ENCODE measurements at places on chromosomes 13 and 19.

DNA sequence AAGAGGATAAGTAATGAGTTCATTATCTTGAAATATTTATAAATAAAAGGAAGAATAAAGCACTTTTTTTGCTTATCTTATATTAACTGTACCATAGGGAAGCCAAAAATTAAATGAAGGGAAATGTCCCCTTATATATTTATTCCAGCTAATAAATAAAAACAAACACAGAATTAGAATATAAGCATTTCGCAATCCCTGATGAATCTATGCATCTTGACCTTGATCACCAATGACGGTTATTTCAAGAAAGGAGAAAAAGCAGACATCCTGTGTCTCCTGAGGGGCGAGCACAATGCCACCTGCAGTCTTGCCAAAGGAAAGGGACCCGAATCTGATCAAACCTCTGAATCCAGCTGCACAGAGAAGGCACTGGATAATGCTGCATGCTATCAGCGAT, 29.3 kb upstream of the IRS2 start:
- no peak for DNase-seq

DNA sequence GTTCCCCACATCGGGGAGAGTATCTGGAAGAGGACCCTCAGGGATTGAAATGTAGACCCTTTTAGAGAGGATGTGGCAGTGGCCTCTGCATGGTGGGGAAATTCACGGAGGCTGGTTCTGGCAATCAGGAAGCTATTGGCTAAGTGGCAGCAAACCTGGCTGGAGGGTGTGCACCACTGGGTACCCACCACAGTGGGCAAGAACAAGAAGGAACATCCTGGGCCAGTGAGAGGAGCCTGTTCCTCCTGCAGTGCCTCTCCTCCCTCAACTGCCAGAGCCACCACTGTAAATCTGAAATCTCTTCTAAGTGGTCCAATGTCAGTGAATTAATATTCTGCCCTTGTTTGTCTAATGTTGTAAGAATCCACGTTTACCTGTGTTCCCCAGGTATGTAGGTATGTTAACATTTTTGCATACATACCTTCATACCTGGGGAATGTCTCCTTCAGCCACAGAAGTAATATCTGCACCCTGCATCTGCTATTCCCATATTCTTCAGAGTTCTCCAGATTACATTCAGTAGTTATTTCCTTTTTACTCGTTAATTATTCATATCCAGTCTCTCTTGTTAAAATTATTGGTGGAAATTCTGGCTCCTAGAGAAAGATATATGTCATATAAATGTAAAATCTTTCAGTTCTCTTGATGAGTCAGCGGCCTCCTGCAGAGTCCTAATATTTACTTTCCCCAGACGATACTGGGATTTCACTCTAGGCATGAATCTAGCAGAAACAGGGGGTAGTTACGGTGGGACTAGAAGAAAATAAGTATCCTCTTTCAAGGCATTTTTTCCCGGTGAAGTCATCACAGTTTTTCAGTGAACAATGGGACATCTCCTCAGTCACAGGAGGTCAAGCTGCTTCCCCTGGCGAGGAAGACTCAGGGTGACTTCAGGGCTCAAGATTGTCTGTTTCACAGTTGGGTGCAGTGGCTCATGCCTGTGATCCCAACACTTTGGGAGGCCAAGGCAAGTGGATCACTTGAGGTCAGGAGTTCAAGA, 148.3 kb downstream of the MYO16 start:
- no peak for DNase-seq

- DNase-seq, result no peak
Observed at GRCh38 chr19:29115181-29115580, 97.8 kb downstream of the UQCRFS1 start.

- DNase-seq, result peak; percentile 15
Observed at GRCh38 chr19:30719189-30719998, 347.2 kb downstream of the ZNF536 start.

- no peak for DNase-seq
Observed at GRCh38 chr19:43353606-43354304, at the start of gene CD177. CD177 (plus strand) TSS chr19:43353686; CDS start chr19:43353715, 29 bp downstream.

DNA sequence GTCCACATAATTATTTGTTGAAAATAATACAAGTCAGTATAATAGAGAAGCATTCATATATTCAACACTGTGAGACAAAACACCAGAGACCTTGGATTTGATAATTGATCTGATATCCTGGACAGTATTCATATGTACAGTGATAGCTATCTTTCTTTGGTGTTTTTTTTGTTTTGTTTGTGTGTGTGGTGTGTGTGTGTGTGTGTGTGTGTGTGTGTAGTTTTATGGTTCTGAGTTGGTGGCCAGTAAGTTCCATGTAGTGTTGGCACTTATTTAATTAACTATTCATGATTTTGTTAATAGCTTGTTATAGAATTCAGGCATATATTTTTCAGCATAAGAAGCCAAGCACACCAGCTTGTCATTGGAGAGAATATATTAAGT, 1.6 kb upstream of the ANGPTL6 start:
- no peak for DNase-seq

- no peak for DNase-seq
Observed at GRCh38 chr13:77349365-77349764, 22.5 kb upstream of the MYCBP2 start.

DNA sequence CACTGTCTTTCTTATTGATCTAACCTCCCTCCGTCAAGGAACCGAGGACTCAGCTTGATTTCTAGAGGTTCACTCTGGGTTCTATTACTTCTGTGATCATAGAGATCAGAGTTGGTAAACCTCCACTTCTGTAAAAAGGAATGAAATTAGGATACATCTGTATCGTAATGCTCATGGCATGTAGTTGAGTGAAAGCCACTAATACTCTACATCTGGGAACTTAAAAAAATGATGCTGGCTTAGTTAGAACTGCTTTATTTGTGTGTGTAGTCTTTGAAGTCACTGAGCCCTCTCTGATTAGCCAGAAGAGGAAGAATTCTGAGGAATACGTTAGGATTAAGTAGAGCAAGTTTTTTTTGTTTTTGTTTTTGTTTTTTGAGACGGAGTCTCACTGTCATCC, 140.8 kb downstream of the GGACT start:
- DNase-seq, result no peak

DNA sequence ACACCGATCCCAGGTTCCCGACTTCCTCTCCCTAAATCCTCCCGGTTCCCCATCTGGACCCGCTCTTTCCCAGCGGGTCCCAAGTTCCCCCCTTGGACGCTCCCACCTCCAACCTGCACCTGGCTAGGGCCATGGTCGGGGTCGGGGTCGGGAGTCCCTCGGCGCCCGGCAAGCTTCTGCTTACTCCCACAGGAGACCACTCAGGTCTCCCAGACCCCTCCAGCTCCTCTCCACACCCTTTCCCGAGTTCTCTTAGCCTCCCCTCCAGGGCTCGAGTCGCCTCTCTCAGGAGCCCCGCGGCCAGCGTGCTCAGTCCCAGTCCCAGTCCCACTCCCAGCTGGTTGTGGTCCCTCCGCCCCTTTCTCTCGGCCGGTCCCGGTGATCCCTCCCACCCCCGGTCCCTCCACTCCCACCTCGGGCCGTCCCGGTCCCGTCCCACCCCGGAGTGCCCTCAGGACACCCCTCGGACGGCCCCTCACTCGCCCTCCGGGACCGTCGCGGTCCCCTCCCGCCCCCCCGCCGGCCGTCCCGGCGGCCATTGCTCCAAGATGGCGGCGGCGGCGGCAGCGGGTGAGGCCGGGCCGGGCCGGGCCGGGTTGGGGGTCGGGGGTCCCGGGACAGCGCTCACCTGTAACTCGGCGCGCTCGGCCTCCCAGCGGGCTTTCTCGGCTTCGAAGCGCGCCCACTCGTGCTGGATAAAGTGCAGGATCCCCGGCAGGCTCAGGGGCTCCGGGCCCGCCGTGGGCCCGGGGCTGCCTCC, at the start of gene FKRP:
FKRP (plus strand) TSS at position 537 of the 760 bp plus-strand sequence. CDS start 9,394 bp downstream, outside the sequence.
- no peak for DNase-seq

GRCh38 chr19:768424-768823, 17.5 kb downstream of the MISP start:
- DNase-seq, result peak; percentile 93

GRCh38 chr13:107258599-107259187, 690.8 kb upstream of the ARGLU1 start:
- peak; percentile 96 for DNase-seq

DNA sequence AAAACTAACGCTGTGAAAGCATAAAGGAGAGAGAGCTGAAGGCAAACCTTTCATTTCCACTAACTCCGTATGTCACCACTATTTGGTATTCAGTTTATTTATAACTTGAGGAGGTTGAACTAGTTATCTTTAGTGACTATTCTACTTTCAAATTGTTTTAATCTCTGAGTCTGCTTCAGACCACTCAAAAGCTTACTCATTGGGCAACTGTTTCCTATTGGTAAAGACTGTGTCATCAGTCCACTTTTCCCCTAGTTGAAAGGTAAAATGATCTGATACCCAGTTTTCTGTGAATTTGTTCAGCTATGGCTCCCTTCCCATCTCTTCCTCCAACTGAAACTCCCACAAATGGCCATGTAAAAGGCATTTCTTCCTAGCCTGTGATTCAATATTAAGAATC, 39.1 kb downstream of the TEX26 start:
- peak; percentile 26 for DNase-seq

GRCh38 chr13:20408181-20408580, 117.5 kb downstream of the CRYL1 start:
- no peak for DNase-seq

DNA sequence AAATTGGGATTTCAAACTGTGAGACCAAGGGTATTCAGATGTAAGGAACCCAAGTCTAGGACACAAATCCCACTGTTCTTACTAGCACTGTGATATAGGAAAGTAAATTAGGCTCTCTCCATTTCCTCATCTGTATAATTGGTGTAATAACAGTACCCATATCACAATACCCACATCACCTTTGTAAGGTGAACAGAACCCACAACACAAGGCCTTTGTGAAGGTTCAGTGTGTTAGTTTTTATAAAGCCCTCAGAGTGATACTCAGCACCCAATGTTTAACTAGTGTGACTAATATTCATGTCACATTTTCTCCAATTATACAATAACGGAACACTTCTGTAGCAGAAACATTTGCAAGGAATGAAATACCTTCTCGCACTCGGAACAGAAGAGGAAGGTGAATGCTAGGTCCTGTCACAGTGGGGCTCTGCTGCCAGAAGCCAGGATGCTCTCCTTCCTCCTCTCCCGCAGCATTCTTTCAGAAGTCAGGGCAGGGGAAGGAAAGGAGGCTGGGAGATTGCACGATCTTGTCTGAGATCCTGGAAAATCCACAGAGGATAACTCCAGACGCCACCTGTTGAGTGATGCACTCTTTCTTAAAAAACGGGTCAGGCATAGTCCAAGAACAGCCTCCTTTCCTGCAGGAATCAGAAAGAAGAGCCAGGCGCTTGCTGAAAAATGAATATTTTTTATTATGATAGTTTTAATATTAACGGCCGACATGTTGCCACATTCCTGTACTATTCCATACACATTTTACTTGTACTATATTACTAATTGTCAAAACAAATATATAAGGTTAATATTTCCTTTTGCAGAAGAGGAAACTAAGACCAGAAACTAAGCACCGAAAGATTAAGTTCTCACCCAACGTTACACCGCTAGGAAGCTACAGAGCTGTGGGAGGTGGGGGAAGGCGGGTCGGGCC, 762 bp downstream of the ZNF45 start:
- DNase-seq, result peak; percentile 11

- DNase-seq, result peak; percentile 100
Observed at GRCh38 chr19:18364826-18365528, 21.0 kb upstream of the GDF15 start.

- no peak for DNase-seq
Observed at GRCh38 chr19:58284199-58284598, 5.4 kb downstream of the ZNF8 start.

GRCh38 chr19:23716792-23717191, 29.8 kb upstream of the ZNF675 start:
- no peak for DNase-seq

DNA sequence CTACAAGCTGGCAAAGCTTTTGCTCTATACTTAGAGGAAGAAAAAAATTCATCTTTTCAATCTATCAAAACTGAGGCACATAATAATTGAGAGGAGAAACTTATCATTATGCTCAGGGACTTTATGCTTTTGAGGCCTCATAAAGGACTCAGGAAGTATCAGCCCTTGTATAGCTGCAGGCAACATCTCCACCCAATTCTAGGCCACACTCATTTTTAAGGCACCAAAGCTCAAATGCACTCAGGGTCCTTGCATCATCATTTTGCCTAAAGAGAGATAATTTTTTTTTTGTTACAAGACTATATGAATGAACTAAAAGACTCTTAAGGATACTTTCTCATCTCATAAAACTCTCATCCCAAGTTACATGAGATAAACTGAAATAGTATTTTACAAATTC, 78.5 kb downstream of the PCDH9 start:
- DNase-seq, result no peak

DNA sequence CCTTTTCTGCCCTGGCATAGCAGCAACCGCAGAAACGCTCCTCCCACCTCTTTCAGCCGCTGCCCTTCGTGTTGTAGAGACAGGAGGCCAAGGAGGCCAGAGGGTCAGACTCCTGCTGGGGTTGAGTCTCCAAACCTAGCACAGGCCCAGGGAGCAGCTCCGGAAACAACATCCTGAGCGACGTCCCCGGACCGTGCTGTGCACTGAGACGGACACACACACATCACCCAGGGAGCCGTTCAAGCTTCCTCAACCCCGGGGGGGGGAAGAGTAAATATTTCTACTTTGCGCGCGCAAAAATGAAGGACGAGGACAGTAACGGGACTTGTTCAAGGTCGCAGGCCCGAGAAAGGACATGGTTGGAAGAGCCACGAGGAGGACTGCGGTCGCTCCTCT, 657 bp downstream of the ZNF550 start:
- DNase-seq, result peak; percentile 20

GRCh38 chr19:28633319-28634018, 579.5 kb downstream of the UQCRFS1 start:
- DNase-seq, result no peak

- no peak for DNase-seq
Observed at GRCh38 chr19:49879243-49879963, 1.9 kb downstream of the TBC1D17 start.

- peak; percentile 89 for DNase-seq
Observed at GRCh38 chr19:2016041-2016807, 710 bp upstream of the BTBD2 start.

Measured in fibroblast of villous mesenchyme (primary cell).